CD4-positive, alpha-beta T cell treated with Interleukin-10 for 1 hour (primary cell): ENCODE measurements at places on chromosomes 3 and 15.

DNA sequence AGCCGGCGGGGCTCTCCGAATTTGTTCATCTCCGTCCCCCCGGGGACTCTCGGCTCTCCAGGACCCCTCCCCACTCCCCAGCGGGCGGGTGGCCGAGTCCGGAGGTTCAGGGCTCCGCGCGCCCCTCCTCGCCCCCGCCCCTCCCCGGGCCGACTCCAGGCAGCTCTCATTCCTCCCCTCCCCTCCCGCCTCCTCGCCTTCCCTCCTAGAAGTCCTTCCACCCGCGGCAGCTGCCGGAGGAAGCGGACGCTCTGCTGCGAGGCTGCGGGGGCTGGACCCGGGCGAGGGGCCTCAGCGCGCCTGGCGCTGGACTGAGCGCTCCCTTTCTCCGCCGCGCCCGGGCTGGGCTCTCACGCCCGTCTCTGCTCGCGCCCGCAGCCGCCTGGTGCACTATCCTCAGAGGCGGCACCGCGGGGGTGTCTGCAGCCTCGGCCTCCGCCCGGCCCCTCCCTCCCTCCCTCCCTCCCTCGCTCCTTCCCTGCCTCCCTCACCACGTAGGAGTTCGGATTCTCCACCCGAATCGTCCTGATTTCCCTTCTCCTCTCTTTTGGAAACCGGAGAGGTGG, at the start of gene ROBO2:
ROBO2 (plus strand) TSS at position 494 of the 566 bp plus-strand sequence. CDS start 687 bp downstream, outside the sequence.
- no peak for DNase-seq

DNA sequence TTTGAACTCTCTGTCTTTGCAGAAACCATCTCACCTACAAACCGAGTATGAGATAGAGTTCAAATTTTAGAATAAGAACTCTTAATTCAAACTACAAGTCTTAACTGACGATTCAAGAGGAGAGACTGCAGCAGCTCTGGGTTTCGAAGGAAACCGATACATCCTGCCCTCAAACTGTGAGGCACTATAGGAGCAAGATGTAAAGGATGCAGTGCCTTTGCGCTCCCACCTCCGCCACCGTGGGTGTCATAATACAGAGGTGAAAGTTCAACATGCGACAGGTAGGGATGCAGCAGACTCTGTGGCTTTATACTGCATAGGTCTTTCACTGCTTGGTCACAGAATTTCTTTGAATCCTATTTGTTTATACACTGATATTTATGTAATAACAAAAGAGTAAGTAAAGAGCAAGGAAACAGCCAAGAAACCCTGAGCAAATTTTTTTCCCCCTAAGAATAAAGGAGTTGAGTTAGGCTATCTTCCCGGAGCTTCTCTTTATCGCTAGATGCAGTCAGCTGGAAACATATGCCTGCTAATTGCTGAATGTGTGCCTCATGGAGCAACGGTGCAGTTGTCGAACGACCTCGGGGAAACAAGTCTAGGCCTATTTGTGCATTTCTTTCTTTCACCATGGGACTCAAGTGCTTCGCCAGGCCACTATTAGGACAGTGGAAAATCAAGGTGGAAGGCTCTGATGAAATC, 1097.6 kb upstream of the CFAP20DC start:
- no peak for DNase-seq

DNA sequence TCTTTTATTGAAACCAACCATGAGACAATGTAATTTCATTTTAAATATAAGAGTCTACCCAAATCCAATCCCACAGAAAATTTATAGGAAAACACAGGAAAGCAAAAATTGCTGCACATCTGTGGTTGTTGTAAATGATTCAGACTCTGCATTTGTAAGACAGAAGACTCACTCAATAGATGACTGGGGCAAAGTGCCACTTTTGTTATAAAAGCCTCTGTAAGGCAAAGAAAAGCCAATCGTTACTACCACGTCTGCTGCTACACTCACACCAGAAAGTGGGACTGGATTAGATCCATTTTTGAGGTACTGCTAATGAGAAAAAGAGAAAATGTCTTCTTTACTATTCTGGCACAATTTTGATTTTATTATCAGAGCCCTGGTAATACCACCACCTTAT, 74.9 kb downstream of the SEMA6D start:
- no peak for DNase-seq

DNA sequence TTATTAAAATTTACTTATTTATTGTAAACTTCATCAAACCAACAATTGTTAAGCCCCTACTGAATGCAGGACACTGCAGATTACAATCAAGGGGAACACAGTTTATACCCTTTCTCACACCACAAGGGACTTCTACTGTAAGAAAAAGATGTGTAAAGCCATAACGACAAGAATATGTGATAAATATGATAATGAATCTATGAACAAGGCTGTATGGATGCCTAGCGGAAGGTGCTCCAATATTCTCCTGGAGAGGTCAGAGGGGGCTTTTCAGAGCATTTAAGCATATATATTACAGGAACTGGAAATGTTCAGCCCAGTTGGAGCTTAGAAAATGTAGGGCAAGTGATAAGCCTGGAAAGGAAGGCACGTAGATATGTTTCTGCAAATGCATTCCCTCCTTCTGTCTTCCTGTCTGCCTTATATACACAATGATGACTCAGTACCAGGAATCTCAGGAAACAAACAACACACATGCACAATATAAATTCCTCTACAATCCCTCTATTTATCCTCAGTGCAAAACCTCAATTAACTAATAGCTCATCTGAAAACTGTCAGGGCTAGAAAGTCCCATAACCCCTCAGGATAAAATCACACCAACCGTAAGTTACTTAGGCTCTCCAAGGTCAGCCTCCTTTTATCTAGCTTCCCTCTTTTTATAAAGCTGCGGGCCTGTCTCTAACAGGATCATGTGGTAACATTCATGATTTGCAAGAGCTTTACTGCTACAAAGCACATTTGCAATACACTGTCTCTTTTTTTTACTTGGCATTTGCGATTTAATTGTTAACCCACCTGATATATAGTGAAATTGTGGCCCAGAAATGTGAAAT, 393.1 kb downstream of the LPP start:
- no peak for DNase-seq

GRCh38 chr3:56001991-56002390, 466.3 kb downstream of the ERC2 start:
- DNase-seq, result no peak
